Hippocampal formation (tissue), 2 donors: ENCODE measurements at places on chromosomes 2 and 18.

GRCh38 chr2:18991177-18992168, 366.9 kb downstream of the OSR1 start:
- DNase-seq = no peak

GRCh38 chr2:174997110-174997509, 8.1 kb downstream of the CHN1 start:
- no peak for DNase-seq

DNA sequence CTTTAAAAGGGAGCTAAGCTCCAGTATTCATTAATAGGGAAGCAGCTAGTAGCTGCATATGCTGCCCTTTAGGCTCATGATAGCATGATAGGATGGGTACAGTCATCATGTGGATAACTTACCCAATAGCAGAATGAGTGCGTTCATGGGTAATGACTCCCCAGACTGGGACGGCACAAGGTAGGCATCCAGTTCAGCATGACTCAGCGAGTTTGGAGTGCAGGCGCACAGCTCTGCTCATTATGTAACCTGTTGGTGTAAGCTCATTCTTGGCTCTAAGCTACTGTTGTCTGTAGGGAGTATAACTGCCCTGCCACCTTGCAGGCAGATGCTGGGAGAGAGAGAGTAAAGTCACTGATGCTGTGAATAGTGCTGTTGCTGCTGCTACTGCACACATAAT, 209.2 kb upstream of the SYT4 start:
- no peak for DNase-seq

- no peak for DNase-seq
These were observed 23.7 kb upstream of the MSGN1 start for GRCh38 chr2:17792515-17792914.

DNA sequence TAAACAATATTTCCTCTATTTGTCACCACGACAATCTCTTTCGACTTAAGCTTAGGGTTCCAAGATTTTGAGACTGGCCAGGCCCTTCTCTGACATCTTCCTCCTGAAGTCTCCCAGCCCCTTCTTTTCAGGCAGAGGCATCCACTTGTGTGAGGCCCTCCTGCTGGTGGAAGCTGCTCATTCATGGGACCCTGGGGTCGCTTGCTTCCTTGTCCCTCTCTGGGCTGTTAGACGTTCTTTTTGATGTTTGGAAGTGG, 188.2 kb upstream of the APCDD1 start:
- DNase-seq = no peak

GRCh38 chr2:240877460-240878340, 9.1 kb downstream of the AGXT start:
- no peak for DNase-seq

DNA sequence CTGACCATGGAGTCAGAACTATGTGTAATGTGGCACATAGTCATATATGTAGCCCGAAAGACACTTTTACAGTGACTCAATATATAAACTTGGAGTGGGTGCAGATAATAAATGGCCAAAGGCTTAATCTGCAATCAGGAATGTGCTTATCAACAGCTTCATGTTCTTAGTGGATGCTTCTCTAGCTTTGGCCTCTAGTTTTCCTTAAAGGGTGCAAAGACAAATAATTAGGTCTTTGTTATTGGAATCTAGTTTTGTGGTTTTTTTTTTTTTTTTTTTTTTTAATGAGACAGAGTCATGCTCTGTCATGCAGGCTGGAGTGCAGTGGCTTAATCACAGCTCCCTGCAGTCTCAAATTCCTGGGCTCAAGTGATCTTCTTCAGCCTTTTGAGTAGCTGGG, 625.6 kb downstream of the EPHA4 start:
- DNase-seq = no peak
